Glutamatergic neuron (in vitro differentiated cells): ENCODE measurements at places on chromosomes 6 and 20. TPM values are rescaled to one million over a fixed set of nuclear protein-coding genes. Genes with fewer than 3 reads are reported as not detected.
A peak's percentile ranks its signal among the peaks of the same experiment; 100 is the strongest.

Gene BTN1A1
- not detected for total RNA-seq

Gene OPN5
- total RNA-seq, result not detected

Gene FOXF2
- total RNA-seq, result 0.71 TPM

Gene HLA-DQB2
- not detected for total RNA-seq

Gene PKHD1
- total RNA-seq, result 0.02 TPM

Gene PAX1
- not detected for total RNA-seq

Gene PRICKLE4
- 2.3 TPM for total RNA-seq

Gene HDGFL1
- total RNA-seq, result not detected

Gene C4B
- total RNA-seq, result 6.4 TPM

Gene DYNLRB1
- 185 TPM for total RNA-seq

Gene GTPBP2
- 114 TPM for total RNA-seq

DNA sequence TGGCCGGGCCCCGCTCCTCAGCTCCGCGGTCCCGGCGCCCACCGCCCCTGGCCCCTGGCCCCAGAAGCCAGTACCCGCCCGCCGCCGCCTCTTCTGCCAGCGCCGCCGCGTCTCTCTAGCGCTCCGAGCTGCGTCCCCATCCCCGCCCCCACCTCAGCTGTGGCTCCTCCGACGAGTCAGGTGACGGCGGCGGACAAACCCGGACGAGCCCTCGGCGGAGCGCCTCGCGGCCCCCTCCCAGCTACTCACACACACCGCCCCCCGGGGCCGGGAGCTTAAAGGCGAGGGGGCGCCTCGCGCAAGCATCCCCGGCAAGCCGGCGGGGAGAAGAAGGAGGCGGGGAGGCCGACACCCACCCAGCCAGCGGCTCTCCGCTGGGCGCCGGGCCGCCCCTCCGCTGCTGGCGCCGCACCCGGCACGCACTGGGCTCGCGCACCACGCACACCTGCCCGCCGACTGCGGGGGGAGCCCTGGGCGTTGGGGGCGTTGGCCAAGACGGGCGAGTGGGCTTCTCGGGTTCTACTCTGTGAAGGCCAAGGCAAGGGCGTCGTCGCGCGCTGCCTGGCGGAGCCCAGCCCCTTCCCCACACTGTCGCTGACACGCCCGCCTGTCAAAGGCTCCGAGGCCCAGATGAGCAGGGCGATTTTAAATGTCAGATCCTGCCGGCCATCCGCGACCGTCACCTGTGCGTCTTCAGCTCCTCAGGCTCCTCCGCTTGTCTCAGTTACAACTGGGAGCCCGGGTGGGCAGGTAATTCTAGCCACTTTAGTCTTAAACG, at the start of gene SNAP91:
TSS of gene SNAP91 (minus strand) at position 132 of the 778 bp plus-strand sequence. CDS start 1,174 bp downstream, outside the sequence.
- peak; percentile 94 for DNase-seq

GRCh38 chr6:30548375-30548774, 7.9 kb downstream of the GNL1 start:
- no peak for DNase-seq

DNA sequence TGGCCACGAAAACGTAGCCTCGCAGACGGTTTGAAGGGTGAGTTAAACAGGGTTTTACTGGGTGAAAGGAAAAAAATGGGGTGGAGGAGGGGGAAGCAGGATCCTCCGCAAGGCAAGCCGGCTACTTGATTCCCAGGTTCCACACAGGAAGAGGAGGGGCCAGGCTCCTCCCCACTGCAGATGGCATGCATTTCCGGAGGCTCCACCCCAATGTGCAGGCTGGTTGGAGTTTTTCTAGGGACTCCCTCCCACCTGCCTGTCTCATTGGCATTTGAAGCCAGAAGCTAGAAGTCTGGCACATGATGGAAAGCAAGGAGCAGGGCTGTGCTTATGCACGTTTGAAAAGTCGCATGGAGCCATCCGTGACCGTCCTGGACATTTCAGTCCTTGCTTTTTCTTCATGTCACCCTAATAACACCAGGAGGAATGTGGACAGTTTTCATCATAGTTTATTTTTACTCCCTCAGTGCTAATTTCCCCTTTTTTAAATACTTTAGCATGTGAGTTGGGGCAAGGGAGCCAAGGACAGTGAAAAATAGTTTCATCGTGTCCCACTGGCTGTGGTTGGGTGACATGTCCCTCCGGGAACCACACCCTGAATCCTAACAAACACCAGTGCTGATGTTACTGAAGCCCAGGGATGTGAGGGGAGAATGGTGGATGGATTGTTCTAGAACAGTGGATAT, 100.1 kb upstream of the INSM1 start:
- no peak for DNase-seq

DNA sequence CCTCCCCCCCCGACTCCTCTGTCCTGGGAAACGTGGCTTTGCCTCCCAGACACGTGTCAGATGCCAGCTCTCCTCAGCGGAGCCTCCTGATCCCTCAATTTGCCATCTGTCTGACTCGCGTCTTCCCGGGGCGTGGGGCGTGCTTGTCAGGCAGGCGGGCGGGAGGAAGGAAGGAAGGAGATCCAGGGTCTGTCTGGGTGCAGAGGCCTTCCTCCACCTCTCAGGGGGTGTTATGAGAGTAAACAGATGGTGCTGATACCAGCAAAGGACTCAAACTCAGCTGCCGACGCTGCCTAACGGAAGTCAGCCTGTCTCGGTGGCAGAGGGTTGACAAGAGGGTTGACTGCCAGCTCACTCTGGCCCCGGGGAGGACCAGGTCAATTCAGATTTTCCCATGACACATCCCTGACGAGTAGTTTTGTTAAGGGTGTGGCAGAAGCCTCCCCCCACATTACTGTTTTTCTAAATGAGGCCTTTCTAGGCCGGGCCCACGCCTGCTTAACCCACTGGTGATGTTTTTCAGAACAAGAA, 17.0 kb downstream of the UQCC2 start:
- peak; percentile 73 for DNase-seq

GRCh38 chr6:12151433-12151820, 138.7 kb upstream of the EDN1 start:
- no peak for DNase-seq

DNA sequence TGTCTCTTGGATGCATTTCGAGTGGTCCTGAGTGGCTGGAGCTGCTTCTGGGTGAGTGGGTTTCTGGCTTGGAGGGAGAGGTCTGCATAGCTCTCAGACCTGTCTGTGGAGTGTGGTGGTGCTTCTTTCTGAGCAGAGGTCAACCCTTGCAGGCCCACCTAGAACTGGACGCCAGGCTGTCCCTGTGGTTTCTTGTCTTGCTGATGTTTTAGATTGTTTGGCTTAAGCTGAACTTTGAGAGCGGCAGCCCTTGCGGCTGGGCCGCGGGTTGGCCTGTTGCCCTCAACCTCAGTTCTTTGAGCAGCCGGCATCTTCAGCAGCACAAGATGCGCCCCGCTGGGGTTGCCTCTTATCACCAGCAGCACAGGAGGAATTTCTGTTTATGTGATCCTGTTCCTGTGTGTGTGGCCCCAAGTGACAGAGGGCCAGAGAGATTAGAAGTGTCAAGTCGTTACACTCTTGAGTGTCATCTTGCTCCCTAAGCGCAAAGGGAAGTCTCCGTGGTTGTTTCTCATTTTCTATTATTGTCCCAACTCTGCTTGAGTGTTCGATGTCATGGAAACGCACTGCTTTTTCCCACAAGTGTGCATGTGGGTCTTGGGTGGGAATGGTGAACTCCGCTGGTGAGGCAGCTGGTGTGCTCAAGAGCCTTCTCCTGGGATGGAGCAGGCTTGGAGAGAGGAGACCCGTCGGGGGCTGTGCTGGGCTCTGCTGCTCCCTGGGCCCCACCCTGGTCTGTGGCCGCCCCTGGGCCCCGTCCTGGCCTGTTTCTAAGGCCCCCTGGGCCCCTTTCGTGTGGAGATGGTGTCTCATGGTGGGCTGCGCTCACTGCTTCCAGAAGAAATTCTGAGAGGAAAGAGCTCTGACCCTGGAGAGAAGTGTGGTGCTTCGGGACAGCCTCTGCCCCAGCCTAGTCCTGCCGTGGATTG, 20.1 kb upstream of the SLC22A1 start:
- DNase-seq, result no peak

GRCh38 chr6:94196891-94197290, 777.5 kb upstream of the EPHA7 start:
- peak; percentile 68 for DNase-seq

GRCh38 chr6:138972226-138972665, 15.8 kb downstream of the REPS1 start:
- no peak for DNase-seq

DNA sequence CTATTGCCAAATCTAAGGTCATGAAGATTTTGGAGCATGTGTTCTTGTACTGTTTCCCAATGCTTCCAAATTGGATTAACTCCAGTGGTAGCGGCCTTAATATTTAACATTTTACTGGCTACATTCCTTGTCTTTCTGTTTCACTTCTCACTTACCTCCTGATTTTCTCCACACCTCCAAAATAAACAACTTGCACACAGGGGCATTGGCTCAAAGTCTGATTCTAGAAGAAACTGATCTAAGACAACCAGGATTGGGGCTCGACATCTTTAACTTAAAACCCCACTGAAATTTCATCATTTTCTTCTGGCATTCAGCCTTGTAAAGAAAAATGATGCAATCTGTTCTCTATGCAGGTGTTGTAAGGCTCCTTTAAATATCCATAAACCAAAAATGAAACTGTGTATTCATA, 557.9 kb upstream of the ID4 start:
- no peak for DNase-seq

- DNase-seq, result no peak
Measured at GRCh38 chr6:11013721-11014070, 30.4 kb downstream of the ELOVL2 start.

DNA sequence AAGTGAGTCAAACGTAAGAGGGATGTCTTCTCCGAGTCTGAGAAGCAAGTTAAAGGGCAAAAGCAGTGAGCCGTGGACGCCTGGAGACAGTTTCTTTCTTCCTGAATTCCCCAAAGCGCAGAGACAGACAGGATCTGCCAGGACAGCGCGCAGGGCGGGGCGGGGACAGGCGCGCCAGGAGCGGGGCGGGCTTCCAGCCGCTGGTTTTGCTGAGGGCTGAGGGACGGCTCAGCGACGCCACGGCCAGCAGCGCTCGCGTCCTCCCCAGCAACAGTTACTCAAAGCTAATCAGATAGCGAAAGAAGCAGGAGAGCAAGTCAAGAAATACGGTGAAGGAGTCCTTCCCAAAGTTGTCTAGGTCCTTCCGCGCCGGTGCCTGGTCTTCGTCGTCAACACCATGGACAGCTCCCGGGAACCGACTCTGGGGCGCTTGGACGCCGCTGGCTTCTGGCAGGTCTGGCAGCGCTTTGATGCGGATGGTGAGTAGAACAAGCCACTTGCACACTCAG, at the start of gene SCGN:
TSS of gene SCGN (plus strand) at position 209 of the 509 bp plus-strand sequence. CDS start at position 398, 189 bp downstream.
- peak; percentile 74 for DNase-seq

GRCh38 chr6:55069132-55069781, 105.1 kb upstream of the HCRTR2 start:
- DNase-seq, result peak; percentile 25

GRCh38 chr20:61821735-61822134, 243.9 kb downstream of the TAF4 start:
- DNase-seq, result no peak

- DNase-seq, result no peak
Measured at GRCh38 chr6:10901770-10902169, 14.9 kb downstream of the SYCP2L start.

GRCh38 chr20:3890398-3890751, 1.2 kb downstream of the PANK2 start:
- no peak for DNase-seq

GRCh38 chr6:126180585-126180984, 159.3 kb upstream of the CENPW start:
- DNase-seq, result no peak

DNA sequence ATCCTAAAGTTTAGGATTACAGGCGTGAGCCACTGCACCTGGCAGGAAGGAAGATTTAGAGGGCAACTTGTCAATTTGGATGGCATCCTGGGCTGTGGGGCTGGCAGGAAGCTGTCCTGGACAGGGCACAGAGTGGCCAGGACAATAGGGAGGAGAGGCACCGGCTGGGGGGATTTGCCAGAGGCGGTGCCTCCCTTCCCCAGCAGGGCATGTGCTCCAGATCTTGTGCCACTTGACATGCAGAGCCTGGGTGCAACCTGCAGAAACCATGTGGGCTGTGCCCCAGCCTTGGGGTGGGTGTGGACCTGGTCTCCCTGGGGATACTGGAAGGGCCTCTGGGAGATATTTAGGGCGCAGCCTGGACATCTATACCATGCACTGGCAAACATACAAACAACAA, 58.6 kb upstream of the EEF1A1 start:
- no peak for DNase-seq

- no peak for DNase-seq
Measured at GRCh38 chr6:125431971-125432370, 130.2 kb upstream of the HDDC2 start.

DNA sequence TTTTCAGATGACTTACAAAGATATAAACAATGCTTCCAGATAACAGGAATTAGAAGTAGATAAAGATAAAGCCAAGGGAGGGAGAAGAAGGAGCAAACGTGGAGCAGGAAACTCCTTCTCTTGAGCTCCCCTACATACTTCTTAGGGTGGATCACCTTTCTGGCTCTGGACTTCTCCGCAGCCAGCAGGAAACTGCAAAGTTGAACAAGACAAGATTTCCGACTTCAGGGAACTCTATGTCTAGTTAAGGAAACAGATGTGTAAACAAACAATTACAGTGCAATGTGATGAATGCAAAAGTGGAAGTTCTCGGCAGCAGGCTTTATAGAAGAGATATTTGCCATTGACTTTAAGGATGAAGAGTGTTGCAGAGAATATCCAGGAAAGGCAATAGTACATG, 134.0 kb upstream of the MARCKS start:
- no peak for DNase-seq

DNA sequence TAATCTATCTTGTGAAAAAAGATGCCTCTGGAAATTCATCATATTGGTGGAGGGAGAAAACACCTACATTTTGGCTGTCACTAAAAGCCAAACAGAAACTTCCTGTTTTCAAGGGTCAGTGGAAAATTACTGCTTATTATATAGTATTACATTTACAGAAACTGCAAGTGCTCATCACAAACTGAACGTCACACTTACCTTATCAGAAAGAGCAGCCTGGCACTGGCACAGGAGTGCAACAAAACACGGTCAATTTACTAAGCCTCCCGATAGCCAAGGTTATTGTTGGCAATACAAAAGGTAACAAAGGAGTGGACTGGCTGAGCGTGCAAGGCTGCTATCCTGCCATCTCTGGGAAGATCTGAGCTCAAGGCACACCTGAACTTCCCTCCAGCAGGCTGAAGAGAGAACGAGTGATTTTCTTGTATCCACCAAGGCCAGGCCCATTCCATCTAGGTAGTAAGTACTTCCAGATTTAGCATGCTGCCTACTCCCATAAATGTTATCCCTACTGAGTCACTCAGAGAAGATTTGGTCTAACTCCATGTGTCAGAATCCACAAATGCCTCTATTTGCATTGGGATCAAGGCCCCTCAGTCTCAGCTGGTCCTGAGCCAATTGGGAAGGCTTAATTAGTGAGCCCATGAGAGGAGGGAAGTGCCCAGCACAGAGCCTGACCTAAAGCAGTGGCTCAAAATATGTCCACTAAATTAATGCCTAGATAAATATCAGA, 399.8 kb downstream of the BTBD9 start:
- no peak for DNase-seq

- DNase-seq, result no peak
Measured at GRCh38 chr20:8860011-8860495, 208.8 kb upstream of the PLCB4 start.

GRCh38 chr6:25122001-25122400, 157.2 kb upstream of the CARMIL1 start:
- DNase-seq, result no peak

GRCh38 chr6:167768471-167769215, 58.1 kb upstream of the AFDN start:
- no peak for DNase-seq
